ENCODE measurements at places on chromosomes 16 and 17. TPM values are rescaled to one million over a fixed set of nuclear protein-coding genes. Genes with fewer than 3 reads are reported as not detected.

KRT35 gene
- total RNA-seq = not detected

KRTAP4-9 gene
- not detected for total RNA-seq

CRYM gene
- total RNA-seq = 78.2 TPM

ABAT gene
- total RNA-seq = 2.6 TPM

KRT12 gene
- total RNA-seq = not detected

KRT13 gene
- total RNA-seq = not detected

FN3KRP gene
- 14.0 TPM for total RNA-seq

KRT25 gene
- not detected for total RNA-seq

MYOCD gene
- total RNA-seq = 35.7 TPM

- DNase-seq = no peak
These were observed 91.1 kb downstream of the RGS9 start for GRCh38 chr17:65228287-65228686.

DNA sequence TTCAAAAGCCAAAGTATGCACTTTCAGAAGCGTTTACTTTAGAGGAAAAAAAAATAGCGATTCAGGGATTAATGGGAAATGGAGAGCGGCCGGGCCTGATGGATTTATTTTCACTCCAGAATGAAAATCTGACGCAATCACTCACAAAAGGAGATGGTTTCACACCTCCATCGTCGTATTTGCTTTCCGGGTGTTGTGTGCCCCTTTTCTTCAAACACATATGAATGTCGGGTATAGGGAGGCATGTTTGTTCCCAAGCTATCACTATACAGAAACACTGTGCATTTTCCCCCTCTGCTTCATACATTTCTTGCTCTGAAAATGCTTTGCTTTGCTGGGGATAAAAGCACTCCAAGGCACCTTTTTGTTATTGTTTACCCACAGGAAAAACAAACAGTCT is 562.2 kb upstream of the ZFHX3 start:
- DNase-seq = no peak

- DNase-seq = no peak
These were observed 6.5 kb upstream of the OR2C1 start for GRCh38 chr16:3349175-3349574.

DNA sequence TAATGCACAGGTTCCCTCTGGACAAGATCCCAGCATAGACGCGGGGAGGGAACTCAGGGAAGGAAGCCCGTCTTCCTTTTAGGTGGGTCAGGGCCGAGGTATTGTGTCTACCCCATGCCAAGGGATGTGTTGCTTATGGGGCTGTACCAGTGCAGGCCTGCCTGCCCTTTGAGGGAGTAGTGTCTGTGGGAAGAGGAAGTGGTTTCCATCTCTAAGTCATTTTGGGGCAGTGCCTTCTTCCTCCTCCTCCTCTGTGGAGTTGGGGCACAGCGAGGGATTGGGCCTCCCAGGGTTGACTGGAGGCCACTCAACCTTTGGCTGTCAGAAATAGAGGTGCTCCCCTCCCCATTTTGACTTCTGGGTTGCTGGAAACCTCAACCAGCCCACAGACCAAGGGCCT is 26.5 kb downstream of the GJD3 start:
- DNase-seq = no peak

- no peak for DNase-seq
These were observed 189.8 kb downstream of the USP22 start for GRCh38 chr17:20852990-20853370.

DNA sequence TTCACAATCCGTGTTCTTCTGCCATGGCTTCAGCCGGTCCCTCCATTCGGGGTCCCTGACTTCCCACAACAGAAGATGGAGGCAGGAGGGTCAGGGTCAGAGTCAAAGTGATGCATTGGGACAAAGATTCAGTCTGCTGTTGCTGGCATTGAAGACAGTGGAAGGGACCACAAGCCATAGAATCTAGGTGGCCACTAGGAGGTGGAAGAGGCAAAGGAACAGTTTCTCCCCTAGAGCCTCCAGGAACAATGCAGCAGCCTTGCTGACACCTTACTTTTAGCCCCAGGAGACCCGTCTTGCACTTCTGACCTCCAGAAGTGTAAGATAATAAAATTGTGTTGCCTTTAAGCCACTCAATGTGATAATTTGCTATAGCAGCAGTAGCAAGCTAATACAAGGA is 55.9 kb downstream of the MFSD11 start:
- DNase-seq = no peak

GRCh38 chr16:77496934-77497333 is 62.1 kb upstream of the ADAMTS18 start:
- DNase-seq = no peak

GRCh38 chr16:28163699-28164098 is 48.1 kb downstream of the XPO6 start:
- no peak for DNase-seq

- no peak for DNase-seq
These were observed 129.9 kb downstream of the RAP1GAP2 start for GRCh38 chr17:2926019-2926650.

DNA sequence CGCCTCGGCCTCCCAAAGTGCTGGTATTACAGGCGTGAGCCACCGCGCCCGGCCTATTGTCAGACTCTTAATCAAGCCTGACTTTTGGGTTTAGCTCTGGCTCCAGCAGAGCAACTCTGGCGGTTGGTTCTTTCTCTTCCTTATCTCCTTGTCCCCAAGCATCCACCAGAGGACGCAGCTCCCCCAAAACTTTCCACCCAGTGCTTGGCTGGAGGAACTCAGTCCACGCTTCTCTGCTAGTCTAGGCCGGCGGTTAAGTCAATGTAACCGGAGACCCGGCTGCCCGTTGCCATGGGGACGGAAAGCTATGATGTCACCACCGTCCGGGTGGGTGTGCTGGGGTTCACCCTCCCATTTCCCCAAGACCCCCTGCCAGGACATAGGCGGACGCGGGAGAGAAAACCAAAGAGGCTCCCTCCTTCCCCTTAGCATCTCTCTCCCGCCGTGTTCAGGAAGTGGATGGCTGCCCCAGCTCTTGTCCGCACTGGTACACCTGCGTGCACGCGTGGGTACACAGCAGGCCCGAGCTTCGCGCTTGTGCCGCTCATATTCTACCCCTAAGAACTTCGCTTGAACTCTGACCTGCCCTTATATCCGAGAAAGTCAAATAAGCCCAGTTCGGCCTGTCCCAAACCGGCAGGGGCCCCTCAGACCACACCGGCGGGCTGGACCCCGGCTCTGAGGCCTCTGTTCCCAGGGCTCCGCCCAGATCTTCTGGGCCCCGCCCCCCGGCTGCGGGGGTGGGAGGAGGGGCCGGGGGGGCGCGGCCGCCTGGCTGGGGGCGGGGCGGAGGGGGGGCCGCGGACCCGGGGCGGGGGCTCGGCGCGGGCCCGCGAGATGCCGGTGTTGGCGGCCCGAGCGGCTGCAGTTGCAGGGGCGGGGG is at the start of gene RND2:
RND2 (plus strand) TSS at position 825 of the 883 bp plus-strand sequence. CDS start 117 bp downstream, outside the sequence.
- peak; percentile 86 for DNase-seq

GRCh38 chr16:50718761-50719400 is 23.0 kb upstream of the CYLD start:
- DNase-seq = no peak

DNA sequence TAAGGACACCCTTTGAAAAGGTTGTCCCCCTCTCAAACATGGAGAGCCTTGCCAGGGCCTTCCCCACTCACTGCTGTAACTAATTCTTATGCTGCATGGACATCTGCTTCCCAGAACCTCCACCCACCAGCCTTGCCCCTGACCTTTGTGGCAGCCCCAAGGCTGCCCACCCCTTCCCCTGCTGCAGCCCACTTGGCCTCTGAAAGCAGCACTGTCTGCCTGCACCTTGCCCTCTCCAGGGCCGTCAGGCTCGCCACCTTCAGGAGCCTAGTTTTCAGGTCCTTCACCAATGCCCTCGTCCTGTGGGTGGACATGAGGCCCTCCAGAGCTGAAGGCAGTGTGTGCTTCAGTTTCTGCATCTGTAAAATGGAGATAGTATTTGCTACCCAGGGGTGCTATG is 2.7 kb upstream of the CORO1A start:
- DNase-seq = no peak

DNA sequence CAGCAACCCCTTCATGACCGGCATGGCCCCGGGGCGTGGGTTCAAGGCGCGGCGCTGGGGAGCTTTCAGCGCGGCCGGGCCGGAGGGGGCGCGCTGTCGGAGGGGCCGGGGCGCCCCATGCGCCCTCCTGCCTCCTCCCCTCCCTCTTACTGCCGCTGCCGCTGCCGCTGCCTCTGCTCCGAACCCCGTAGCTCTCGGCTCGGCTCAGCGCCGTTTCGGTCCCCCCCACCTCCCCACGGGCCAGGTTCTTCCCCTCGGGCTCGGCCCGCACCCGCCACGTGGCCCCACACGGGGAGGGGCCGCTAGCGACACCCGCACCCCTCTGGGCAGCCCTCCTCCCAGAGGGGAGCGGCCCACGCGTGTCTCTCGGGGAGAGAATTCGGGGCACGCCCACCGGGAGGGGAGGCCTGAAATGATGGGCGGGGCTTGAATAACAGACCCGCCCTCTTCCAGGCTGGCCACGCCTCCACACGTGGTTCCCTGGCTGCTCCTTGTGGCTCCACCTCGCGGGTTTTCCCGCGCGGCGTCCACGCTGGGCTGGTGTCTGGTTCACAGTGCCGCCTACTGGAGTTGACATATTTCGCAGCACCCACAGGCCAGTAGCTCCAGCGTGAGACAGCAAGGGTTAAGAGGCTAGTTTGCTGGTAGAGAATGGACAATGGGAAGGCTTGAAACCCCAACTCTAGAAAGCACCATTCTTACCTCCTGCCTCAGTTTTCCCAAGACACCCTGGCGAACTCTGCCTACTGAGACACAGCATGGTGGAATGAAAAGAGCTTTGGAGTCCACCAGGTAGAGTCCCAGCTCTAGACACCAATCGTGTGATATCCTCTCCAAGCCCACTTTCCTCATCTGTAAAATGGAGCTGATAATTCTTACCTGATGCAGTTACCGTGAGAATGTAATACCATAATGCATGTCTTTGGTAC is at the start of gene KCNH4:
KCNH4 (minus strand) TSS at position 221 of the 929 bp plus-strand sequence; CDS start at position 24, 197 bp downstream.
- DNase-seq = peak; percentile 87

DNA sequence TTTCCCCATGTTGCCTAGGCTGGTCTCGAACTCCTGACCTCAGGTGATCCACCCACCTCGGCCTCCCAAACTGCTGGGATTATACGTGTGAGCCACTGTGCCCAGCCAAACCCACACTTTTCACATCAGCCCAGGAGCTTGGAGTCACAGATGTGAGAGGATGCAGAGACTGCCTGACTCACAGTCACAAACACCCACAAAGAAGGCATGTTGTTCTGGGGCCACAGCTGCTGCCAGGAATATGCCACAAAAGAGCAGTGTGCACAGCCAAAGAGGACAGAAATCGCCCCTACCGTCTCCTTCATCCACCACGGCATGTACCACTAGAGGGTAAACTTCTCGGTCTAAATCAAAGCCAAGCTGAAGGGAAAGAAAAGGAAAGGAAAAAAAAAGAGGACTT is 25.1 kb upstream of the FOXJ1 start:
- DNase-seq = no peak

- DNase-seq = peak; percentile 38
These were observed 144.7 kb upstream of the HS3ST3A1 start for GRCh38 chr17:13746404-13746803.

- DNase-seq = peak; percentile 95
These were observed at the start of gene GAA for GRCh38 chr17:80101011-80101945. GAA (plus strand) TSS chr17:80101581; CDS start chr17:80104587, 3,006 bp downstream.

DNA sequence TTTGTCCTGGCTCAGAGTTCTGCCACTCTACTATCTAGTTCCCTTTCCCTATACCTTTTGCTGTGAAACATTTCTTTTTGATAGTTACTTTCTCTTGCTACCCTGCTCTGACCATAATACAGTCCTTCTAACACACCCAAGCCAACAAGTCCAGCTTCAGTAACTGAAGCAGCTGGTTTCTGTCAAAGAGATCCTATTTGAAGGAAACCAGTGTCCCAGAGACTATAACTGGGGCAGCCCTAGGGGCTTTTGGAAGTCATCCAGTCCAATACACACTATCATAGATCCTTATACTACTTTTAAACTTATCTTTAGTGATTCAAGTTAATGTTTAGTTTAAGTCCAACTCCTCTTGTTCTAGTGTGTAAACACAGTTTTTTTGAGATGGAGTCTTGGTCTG is 17.3 kb upstream of the DHRS13 start:
- DNase-seq = no peak

- no peak for DNase-seq
These were observed 11.0 kb upstream of the PMFBP1 start for GRCh38 chr16:72182976-72183375.

DNA sequence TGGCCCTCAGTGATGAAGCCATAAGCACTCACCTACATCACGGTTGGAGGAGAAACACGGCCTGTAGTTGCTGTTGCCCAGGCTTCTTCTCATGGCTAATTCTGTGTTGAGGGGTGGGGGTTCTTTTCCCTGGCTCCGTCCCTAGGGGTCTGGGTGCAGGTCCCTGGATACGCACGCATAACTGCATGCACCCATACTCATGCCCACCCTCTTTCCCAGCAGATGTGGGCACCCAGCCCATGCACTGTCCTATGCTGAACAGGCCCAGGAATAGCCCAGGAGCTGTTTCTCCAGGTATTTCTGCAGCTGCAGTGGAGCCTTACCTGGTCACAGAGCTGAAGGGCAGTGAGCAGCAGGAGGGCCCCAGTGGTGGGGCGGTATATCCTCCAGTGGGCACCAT is 18.1 kb downstream of the ST6GALNAC1 start:
- no peak for DNase-seq

Measured in left ventricle myocardium superior (tissue), 1 donor.